ENCODE measurements at places on chromosomes 13 and 19.

GRCh38 chr13:96052656-96053002, 572 bp downstream of the UGGT2 start:
- DNase-seq: no peak

DNA sequence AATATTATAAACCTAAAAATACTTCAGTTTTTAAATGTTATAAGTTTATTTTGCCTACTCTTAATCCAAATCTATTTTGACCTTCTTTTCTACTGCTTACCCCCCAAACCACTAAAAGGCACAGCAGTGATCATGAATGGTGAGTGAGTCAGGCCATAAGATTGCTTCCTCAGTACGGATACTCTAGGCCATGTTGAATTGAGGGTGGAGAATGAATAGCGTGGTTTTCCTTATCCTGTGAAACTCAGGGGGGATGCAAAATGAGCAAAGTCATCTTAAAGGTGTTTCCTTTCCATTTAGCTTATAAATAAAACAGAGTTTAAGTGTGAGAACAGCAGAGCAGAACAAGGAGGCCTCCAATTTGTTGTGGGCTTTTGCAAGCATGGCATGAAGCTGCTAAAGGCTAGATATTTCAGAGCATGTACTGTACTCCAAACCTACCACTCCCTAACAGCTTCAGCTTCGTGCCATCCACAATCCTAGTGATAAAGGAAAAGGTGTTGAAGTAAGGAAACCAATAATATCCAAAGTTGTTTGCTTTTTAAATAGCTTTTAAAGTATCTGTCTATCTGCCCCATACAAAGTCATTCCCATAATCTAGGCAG, 25.0 kb downstream of the SERPINE3 start:
- no peak for DNase-seq

- no peak for DNase-seq
These were observed 69.4 kb downstream of the C13orf42 start for GRCh38 chr13:51041710-51042109.

DNA sequence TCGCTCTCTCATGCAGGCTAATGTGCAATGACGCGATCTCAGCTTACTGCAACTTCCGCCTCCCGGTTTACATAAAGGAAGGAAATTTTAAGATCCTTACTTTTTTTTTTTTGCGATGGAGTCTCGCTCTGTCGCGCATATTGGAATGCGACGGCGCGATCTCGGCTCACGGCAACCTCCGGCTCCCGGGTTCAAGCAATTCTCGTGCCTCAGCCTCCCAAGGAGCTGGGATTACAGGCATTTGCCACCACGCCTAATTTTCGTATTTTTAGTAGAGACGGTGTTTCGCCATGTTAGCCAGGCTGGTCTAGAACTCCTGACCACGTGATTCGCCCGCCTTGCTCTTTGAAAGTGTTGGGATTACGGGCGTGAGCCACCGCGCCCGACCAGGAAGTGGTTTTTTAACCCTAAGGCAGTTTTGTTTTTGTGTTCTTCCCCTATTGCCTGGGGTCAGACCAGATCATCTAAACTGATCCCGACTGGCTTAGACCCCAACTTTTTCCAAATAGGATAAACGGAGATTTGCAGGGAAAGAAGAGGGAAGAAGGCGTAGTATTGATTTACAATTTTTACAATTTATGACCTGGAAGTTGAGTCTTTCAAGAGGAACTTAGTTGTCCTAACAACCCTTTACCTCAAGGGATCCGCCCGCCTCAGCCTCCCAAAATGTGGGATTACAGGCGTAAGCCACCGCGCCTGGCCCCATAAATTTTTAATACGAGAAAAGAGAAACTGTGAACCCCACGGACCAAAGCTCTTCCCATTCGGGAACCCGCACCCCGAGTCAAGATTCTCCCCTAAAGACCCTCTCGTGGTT, 142.0 kb downstream of the ZNF737 start:
- DNase-seq: peak; percentile 63

DNA sequence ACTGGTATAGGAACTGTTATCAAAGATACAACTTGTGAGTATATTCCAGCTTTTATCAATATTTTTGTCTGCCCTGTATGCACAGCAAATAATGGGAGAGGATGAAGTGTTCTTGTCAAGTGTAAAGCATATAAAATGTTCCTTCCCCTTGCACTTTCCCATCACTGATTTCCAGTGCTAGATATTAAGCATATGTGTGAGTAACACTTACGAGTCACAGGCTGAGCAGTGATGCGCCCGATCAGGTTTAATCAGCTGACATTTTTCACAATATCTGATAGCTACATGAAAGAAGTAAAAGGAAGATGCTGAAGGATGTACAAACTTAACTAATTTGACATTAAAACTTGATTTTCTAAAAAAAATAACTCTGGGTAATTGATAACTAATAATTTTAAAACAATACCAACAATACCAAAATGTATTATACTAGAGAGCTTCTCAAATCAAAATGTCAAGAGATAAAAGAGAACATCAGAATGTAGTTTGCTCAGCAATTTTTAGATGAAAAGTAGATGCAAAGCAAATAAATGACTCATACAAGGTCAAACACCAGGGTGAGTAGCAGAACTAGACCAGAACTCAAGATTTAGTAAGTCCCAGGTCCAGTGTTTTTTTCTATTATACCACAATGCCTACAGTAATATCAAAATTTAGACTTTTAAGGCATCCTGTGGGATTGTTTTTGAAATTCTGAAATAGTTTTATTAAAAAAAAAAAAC, 56.4 kb downstream of the ZDHHC20 start:
- DNase-seq: peak; percentile 8
